ENCODE measurements at places on chromosomes 4 and X.

DNA sequence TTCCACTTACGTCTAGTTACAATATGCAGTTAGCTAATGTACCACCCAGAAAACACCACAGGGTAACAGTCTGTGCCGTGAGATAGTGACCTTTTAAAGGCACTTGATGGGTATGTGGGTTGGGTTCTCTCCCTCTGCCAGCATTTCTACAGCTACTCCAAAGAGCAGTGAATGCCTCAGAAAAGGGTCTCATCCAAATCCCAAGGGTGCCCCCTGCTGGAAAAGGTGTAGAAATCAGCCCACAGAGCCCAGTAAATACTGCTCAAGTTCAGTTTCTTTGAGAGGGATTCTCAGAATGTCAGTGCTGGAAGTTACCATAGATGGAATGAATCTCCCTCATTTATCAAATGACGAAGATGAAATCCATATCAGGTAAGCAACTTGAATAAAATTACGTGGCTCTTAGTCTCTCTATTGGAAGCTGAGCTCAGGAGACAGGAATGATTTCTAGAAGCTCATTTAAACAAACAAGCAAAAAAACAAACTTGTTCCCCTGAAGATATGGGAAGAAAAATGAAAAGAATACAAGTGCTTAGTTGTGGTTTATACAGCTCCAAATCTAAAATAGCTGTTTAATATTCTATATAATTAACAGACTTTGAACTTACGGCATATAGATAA, 9.5 kb downstream of the RNF175 start:
- peak; percentile 63 for DNase-seq

GRCh38 chr4:156335721-156336120, 382.1 kb upstream of the CTSO start:
- no peak for DNase-seq

DNA sequence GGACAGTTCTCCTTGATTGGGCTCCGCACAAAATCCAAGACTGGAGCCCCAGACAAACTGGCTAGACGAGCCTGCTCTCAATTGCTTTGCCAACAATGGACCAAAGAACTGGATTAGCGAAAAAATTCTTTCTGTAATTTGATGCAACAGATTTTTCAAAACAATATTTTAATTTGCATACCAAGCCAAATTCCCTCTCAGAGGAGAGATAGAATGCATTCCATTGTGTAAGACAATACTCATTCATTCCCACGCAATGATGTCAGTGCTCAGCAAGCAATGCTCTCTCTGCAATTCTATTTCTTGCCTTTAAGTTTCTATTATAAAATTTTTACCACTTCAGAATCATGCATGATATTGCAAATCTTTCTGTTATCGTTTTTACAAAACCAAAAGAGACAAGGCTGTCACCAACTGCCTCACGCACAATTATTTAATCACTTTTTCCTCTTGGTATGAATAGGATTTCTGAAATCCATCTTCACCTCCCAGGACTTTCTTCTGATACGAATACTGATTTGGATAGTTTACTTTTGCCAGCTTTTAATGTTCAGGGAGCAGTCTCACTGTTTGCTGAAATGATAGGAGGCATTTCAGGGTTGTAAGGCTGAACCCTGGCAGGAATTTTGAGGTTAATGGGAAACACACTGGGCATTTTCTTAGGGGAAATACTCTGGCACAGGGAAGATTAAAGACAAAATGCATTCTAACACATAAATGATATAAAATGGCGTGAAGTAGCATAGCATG, 46.1 kb upstream of the HCCS start:
- no peak for DNase-seq

DNA sequence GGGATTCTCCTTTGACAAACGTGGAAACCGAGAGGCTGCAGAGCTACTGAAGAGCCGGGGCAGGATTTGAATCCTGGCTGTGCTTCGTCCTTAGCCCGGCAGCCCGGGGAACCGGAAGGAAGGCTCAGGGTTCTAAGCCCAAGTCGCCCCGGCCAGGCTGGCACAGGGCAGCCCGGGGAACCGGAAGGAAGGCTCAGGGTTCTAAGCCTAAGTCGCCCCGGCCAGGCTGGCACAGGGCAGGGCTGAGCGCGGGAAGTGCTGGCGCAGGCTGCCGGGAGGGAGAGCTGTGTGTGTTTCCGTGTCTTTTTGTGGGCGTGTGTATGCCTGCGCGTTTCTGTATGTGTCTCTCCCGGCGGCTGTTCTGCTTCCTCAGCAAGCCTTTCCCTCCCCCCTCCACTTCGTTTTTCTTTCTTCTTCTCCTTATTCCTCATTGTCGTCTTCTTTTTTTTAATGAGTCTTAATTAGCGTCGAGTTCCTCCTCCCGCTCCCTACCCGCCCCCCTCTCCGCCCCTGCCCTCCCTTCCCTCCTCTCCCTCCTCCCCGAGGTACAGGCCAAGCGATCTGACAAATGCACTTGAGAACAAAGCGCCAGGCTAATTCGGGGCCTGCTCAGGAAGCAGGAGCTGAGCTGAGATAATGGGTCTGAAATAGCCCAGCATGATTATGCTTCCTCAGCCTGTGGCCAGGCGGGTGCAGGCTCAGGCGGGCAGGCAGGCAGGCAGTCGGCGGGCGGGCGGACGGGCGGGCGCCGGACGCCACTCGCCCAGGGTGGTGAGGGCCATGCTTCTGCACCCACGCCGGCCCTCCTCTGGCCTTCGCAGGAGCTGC, 65.9 kb downstream of the EFNB1 start:
- peak; percentile 63 for DNase-seq

- DNase-seq, result no peak
These were observed 52.3 kb upstream of the PDLIM3 start for GRCh38 chr4:185587427-185588161.

- no peak for DNase-seq
These were observed 234.7 kb downstream of the OR13H1 start for GRCh38 chrX:131778269-131779218.

GRCh38 chrX:116276261-116276660, 105.7 kb downstream of the AGTR2 start:
- DNase-seq, result no peak

- no peak for DNase-seq
These were observed 24.9 kb downstream of the PLAC1 start for GRCh38 chrX:134633394-134633793.

DNA sequence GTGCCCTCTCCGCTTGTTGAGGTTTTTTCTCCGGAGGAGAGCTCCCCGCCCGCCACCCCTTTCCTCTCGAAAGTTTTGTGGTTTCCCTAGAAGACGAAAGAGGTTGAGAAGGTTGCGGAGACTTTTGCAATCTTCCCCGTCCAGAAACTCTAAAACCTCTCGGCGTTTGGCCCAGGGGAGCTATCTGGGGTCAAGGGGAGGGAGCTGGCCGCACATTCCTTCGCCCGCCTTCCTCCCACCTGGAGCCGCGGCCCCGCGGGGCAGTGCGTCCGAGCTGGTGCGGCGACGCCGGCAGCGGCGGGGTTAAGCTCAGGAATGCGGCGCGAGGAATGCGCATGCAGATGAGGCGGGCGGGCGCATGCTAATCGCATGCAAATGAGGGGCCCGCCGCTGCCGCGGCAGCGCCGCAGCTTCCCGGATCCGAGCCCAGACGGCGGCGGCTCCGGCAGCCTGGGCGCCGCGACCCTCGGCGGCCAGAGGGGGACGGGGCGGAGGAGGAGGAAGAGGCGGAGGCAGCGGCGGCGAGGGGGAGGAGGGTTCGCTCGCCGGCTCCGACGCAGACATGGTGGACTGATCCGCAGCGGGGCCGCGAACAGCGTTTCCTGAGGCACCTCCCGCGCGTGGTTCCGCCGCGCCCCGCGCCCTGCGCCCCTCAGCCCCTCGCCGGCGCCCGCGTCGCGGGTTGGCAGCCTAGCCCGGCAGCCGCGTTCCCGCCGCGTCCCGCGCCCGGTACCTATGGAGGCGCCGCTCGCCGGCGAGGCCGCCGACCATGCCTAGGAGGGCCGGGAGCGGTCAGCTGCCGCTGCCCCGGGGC, at the start of gene WWC2:
Gene WWC2, plus strand, starts transcription at position 535 of the 814 bp plus-strand sequence. Its CDS starts 235 bp downstream, at position 770.
- DNase-seq, result peak; percentile 87

DNA sequence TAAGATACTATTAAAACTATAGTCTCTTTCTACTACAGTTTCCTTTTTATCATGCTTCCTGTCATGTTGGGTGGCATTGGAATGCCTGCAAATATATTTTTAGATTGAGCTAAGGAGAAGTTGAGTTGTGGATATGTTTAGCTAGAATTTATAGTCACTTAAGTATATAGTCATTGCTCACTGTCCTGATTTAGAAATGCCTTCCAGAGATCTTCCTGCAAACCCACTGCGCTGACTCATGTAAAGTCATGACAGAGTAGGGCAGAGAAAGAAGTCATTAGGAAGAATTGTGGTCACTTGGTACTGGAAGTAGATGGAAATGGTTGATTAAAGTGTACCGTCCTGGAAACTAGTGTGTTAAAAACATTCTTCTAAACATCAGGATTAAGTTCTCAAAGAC, 490.3 kb upstream of the PABPC4L start:
- no peak for DNase-seq

DNA sequence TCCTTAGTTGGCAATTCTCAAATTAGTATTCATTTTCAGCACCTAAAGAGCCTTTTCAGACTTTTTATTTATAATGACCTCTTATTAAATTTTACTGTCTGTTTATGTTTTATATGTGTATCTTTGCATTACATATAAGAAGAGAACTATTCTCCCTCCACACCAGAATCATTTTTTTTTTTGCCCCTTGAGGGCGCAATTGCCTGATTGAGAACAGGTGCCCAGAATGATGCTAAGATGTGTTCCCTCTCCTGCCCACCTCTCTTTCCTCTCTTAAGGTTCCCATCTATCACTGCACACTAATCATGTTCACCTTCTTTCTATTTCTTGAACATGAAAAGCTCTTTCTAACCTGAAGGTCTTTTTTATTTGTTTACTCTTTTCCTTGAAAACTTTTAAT, 44.2 kb upstream of the ADAM29 start:
- no peak for DNase-seq

DNA sequence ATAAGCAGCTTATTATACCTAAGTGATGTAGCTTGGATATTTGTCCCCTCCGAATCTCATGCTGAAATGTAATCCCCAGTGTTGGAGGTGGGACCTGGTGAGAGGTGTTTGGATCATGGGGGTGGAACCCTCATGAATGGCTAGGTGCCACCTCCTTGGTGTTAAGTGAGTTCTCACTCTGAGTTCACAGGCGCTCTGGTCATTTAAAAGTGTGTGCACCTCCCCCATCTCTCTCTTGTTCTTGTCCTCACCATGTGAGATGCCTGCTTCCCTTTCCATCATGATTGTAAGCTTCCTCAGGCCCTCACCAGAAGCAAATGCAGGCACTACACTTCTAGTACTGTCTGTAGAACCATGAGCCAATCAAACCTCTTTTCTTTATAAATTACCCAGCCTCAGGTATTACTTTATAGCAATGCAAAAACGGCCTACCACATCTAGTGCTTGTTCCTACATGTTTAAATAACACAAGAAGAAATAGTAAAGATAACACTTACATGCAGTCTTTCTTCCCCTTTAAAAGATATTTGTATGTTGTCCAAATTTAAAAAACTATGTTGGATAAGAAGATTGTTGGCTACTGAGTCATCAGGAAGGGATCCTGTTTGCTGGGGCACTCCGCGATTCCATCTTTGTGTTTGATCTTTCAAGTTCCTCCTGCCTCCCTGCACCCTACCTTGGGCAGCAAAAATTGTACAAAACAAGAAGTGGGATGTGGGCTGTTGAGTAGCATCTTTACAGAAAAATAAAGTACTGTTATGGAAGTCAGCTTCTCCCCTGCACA, 29.7 kb downstream of the PPP1R2C start:
- no peak for DNase-seq

GRCh38 chrX:153732401-153732800, 7.7 kb downstream of the ABCD1 start:
- DNase-seq, result no peak

DNA sequence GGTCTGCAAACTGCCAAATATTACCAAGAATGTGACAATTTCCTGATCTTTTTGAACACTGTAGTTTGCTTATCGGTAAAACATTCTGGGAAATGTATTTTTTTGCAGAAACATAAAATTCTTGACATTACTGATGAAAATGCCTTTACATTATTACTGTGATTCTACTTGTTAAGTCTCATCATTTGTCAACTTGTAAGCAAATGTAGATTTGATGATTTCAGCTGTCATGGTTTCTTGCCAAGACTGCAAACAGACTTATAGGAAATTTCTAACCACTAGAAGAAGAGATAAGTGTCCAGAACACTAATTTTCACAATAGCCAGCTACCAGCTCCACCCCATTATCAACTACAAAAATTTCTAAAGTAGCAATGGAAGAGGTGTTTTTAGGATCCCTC, 560.4 kb downstream of the STPG2 start:
- no peak for DNase-seq

- no peak for DNase-seq
These were observed 41.1 kb downstream of the GBA3 start for GRCh38 chr4:22733816-22734215.

DNA sequence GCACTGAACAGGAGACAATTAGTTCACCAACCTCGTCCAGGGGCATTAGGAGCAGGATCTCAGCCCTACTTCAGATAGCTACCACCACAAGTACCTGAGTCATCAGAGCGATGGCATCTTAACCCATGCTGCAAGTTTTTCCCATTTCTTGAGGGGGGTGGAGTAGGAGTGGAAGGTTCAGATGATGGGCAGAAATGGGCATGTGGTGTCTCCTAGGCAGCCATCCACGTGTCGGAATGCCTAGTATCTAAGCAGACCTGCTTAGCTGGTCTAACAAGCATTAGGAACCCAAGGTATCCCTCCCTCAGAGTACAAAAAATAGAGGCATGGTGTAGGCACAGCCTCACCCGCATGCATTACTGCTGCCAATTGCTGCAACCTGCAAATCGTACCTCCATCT, 159.1 kb upstream of the DGKK start:
- no peak for DNase-seq

- DNase-seq, result no peak
These were observed 7.6 kb downstream of the SFRP2 start for GRCh38 chr4:153781280-153781679.

DNA sequence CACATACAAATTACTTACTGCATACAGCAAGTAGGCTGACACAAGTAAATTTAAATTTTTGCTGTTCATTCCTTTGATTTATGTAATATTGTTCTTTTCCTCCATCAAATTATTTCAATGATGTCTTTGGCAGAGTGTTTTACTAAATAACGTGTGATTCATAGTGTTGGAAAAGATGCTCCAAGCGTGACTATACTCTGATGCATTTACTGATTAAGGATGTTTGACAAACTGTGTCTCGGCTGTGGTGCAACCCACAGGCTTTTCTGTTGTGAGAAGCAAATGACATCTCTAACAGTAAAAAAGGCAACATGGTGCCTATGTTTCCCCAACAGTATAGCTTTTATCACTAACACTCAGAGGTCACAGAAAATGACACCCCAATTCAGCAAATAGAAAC, 540.9 kb downstream of the PPP4R3C start:
- no peak for DNase-seq

GRCh38 chr4:61533140-61533539, 333.0 kb downstream of the ADGRL3 start:
- no peak for DNase-seq
